Cortex of kidney (tissue), 1 donor: ENCODE measurements at places on chromosomes 3 and 15.

DNA sequence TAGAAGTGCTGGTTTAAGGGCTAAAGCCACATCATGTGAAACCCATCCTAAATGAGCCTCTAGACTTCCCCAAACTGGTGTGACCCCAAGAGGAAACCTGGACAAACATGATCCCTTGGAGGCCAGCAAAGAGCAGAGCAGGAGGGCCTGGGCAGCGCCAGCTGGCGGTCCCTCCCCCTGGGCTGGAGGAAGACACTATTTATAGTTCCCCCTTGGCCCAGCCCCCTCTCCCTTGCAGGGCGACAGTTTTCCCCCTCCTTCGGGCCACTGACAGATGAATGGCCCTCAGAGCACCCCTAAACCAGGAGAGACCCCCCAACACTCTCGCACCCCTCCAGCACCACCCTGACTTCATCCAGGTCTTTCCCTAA is 2.9 kb downstream of the UCN2 start:
- DNase-seq, result no peak

- DNase-seq, result no peak
Observed at GRCh38 chr15:56654624-56655023, 78.7 kb downstream of the ZNF280D start.

GRCh38 chr3:23481616-23482278 is 278.6 kb downstream of the UBE2E2 start:
- DNase-seq, result no peak

DNA sequence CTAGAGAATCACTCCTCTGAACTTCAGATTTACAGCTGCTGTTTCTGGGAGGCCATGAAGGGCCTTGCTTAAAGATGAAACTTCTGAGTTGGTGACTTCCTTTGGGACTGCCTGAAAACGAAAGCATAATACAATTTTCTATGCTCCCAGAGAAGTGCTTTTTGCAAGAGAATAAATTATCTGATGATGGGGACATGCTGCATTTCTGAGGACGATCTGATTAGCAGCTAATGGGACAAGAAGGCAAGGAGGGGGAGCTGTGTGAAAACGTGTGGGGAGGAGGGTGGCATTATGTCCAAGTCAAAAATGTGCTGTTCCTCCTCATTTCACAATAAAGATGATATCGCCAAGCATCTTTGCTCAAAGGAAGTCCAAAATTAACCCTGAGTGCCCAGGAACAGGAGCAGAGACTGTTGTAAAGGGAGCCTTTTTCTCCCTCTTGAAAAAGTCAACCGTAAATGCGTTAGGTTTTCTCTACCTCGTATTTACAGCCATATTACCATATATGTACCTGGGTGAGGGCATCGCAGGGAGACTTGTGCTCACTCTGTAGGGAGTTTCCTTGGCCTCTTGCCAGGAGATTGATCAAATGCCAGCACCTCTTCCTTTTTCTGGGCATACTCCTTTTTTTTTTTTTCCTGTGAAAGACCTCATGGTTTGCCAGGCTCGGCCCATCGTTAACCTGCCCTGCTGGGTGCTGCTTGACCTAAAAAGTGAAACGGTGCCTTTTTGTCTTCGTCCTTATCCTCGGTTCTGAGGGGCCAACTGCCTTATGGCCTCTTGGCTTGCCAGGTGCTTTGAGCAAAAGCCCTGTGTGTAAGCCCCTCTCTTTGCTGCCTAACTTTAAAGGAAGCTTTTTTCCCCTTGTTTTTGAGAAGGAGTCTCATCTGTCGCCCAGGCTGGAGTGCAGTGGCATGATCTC is 11.5 kb downstream of the ITPR1 start:
- DNase-seq, result no peak

GRCh38 chr3:17980863-17981262 is 238.4 kb upstream of the TBC1D5 start:
- no peak for DNase-seq

GRCh38 chr3:127217596-127218453 is 24.9 kb downstream of the PRR23E start:
- no peak for DNase-seq

GRCh38 chr15:97092656-97093055 is 762.2 kb downstream of the NR2F2 start:
- no peak for DNase-seq
